Suprapubic skin (tissue), 4 donors: ENCODE measurements at places on chromosomes 5 and 9. TPM values are rescaled to one million over a fixed set of nuclear protein-coding genes. Genes with fewer than 3 reads are reported as not detected.

DNA sequence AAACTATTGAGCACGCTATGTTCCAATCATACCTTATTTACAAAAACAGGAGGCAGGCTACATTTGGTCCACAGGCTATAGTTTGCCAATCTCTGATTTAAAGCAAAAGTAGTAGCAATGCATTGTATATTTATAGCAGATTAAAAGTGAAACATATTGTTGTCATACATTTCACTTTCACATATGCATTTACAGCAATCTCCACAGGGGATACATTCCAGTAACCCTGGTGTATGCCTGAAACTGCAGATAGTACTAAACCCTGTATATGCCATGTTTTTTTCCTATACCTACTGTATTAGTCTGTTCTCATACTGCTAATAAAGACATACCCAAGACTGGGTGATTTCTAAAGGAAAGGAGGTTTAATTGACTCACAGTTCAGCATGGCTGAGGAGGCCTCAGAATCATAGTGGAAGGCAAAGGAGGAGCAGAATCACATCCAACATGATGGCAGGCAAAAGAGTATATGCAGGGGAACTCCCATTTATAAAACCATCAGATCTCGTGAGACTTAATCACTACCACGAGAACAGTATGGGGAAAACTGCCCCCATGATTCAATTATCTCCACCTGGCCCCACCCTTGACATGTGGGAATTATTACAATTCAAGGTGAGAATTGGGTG lies 5.9 kb upstream of the CSF1R start:
- H3K4me1 ChIP-seq: no peaks in the 10 kb centered on the region
- no peak for DNase-seq
- H3K27ac ChIP-seq: no peak overlapping the region
- H3K4me3 ChIP-seq: no peak overlapping the region

DNA sequence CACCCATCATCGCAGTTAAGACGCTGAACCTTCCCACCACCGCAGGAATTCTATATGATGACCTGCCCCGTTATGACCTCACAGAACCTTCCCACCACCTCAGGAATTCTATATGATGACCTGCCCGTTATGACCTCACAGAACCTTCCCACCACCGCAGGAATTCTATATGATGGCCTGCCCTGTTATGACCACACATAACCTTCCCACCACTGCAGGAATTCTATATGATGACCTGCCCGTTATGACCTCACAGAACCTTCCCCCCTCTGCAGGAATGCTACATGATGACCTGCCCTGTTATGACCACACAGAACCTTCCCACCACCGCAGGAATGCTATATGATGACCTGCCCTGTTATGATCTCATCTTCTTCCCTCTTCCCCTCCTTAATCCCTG lies 64.3 kb downstream of the IRX1 start:
- H3K4me1 ChIP-seq: no peaks in the 10 kb centered on the region
- H3K4me3 ChIP-seq: no peak overlapping the region
- no peak for DNase-seq
- H3K27ac ChIP-seq: no peak overlapping the region
- H3K27me3 ChIP-seq: no peaks in the 10 kb centered on the region

DNA sequence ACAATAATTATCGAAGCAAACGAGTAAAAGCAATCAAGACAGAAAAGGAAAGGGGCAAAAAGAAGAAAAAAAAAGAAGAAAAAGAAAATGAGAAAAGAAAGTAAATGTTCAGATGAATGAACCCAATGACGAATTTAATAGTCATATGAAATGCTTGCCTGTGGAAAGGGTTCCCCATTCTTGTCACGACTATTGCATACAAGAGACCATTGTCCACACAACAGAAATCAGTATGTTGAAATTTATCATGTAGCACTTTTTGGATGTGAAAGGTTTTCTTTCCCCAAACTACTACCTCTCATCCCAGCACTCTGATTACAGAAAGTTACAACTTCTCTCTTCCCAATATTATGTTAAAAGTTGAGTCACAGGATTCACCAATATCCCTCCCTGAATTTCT lies 162.4 kb downstream of the ZDHHC21 start:
- peaks cover 3% of the 10 kb centered on the region for H3K4me1 ChIP-seq
- H3K27ac ChIP-seq: no peak overlapping the region
- no peak for DNase-seq

DNA sequence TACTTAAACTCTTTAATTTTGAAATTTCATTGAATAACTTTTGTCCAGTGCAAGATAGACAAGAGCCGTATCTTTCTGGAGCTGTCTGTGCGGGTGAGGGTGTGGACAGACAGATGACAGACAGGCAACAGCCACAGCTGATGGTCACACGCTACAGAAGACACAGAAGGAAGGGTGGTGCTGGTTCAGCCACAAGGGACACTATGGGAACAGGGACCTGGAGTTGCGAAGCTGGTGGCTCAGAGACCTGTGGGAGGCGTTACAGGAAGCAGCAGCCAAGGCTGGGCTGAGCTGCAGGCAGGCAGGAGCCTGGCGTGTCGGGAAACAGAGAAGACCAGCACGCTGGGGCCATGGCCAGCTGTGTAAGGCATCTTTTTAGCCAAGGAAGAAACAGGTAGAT lies 104.4 kb downstream of the WNK2 start:
- no peaks in the 10 kb centered on the region for H3K27me3 ChIP-seq
- DNase-seq: no peak
- H3K4me1 ChIP-seq: no peaks in the 10 kb centered on the region
- H3K27ac ChIP-seq: no peak overlapping the region

GRCh38 chr5:89930591-89931392 lies 478.8 kb downstream of the CETN3 start:
- no peaks in the 10 kb centered on the region for H3K36me3 ChIP-seq
- H3K27me3 ChIP-seq: no peaks in the 10 kb centered on the region
- no peak for DNase-seq
- no peak overlapping the region for H3K4me3 ChIP-seq
- H3K27ac ChIP-seq: no peak overlapping the region
- H3K4me1 ChIP-seq: no peaks in the 10 kb centered on the region

DNA sequence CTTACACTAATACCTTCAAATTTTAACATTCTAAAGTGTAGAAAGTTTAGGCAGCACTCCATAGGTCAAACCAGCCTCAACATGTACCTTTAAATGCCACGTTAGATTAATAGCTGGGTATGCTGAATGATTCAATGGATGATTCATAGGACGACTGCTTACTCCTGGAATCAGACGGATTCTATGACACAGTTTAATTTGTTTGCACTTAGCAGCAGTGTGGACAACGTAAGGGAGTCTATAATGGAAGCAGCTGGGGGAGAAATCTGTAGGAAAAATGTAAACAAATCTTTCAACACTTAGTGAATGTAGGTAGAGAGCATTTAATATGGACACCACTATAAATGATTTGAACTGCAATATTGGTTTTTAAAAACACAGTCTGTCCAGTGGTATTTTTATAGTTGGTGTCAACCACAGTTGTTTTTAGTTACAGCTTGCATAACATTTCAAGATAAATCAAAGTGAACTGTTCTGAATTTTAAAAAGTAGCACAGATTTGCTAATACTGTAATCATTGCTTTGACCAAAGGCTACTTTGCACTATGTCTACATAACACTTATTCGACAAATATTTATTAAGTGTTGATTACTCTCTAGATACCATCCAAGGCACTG lies 701.5 kb upstream of the MEF2C start:
- no peak overlapping the region for H3K4me3 ChIP-seq
- H3K27ac ChIP-seq: no peak overlapping the region
- no peaks in the 10 kb centered on the region for H3K36me3 ChIP-seq
- H3K27me3 ChIP-seq: no peaks in the 10 kb centered on the region

GRCh38 chr5:98770209-98770910 lies 3.1 kb upstream of the RGMB start:
- DNase-seq: peak; percentile 76
- H3K27ac ChIP-seq: peak overlapping the region; percentile 42
- H3K4me1 ChIP-seq: peaks cover 53% of the 10 kb centered on the region
- no peaks in the 10 kb centered on the region for H3K36me3 ChIP-seq
- H3K4me3 ChIP-seq: peak overlapping the region; percentile 72

- H3K36me3 ChIP-seq: no peaks in the 10 kb centered on the region
- no peak for DNase-seq
- no peak overlapping the region for H3K4me3 ChIP-seq
- H3K27me3 ChIP-seq: no peaks in the 10 kb centered on the region
- H3K4me1 ChIP-seq: peaks cover 18% of the 10 kb centered on the region
These were observed 231.3 kb downstream of the ENC1 start for GRCh38 chr5:74409166-74409706.

GRCh38 chr9:36165826-36166167 lies 3.4 kb upstream of the CCIN start:
- H3K4me1 ChIP-seq: peaks cover 37% of the 10 kb centered on the region
- no peaks in the 10 kb centered on the region for H3K27me3 ChIP-seq

The PRELID1 gene
- 66.0 TPM for total RNA-seq

The CDX1 gene
- 0.26 TPM for total RNA-seq

The DMRT2 gene
- total RNA-seq: 0.72 TPM
